H7 (cell line): ENCODE measurements at places on chromosomes 1 and 21.

- peak; percentile 85 for DNase-seq
Measured at GRCh38 chr1:114152508-114153260, 985 bp downstream of the SYT6 start.

DNA sequence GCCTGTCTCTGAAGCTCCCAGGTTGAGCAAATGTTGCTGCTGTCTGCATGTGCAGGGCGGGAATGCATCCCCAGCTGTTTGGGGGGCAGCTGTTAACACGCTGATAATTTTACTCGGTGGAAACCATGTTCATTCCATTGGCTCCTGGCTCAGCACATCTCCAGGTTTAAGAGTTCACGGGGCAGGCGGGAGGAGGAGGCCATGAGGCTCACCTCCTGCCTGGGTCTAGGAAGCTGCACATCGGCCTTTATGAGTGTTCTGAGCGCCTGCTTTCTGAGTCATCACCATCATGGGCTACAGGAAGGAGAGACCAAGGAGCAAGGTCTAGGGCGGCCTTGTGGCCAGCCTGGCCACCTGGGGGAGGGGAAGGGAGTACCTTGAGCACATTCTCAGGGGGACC is 29.7 kb downstream of the AJAP1 start:
- DNase-seq, result no peak

- DNase-seq, result no peak
Measured at GRCh38 chr1:244029124-244029523, 22.0 kb upstream of the ZBTB18 start.

GRCh38 chr21:44258056-44258725 is 3.5 kb downstream of the DNMT3L start:
- peak; percentile 56 for DNase-seq

- DNase-seq, result no peak
Measured at GRCh38 chr1:61181067-61182038, 99.0 kb downstream of the NFIA start.

DNA sequence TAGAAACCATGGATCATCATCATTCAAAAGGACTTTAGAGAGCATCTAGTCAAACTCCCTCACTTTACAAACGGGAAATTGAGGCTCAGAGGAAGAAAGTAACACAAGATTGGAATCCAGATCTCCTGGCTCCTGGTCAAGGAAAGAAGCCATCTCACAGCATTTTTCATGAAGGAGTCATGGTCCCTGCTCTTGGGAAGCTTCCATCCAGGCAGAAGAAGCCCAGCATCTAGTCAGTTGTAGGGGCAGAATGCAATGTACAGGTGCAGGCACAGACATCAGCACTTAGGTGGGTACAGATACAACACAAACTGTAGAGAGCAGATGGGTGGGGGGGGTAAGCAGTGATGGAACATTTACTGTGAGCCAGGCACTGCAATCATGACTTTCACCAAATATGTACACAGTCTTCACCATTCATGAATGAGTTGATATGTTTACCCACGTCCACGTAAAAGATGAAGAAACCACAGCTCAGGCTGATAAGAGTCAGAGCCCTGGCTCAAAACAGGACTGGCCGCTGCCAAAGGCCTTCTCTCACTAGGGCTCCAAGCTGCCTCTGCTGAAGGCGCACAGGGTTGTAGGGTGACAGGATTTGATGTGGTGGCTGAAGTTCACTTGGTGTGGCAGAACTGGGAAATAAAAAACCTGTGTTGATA is 44.0 kb downstream of the OPTC start:
- DNase-seq, result no peak

DNA sequence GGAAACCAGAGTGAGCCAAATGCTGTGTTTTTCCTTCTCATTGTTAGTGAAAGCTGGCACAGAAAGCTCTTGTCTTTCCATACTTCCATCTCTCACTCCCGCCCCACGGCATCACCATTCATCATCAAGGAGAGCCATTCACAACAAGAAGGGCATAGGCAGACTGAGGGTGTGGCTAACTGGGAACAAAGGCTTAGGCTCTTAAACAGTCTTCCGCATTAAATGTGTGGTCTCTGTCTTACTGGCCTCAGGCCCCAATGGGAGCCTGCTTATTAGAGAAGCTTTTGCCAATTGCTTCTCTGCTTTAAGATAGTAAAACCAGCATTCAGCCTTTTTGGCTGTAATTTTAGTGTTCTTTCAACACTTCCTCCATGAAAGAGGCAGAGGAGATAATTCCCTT is 51.4 kb downstream of the TNFSF18 start:
- DNase-seq, result no peak

DNA sequence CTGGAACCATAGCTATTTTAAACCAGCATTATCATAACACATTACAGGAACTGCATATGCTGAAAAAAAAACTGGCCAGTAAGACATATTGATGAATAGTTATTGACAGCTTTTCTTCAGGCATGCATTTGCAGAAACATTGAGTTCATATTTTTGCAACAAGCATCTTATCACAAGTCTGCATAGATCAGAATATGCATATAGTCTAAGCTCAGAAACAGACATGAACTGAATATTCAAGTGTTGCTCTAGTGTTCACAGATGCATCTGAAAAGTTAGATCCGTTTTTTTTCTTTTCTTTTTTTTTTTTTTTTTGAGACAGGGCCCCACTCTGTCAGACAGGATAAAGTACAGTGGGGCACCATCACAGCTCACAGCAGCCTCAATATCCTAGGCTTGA is 22.8 kb downstream of the PRMT6 start:
- no peak for DNase-seq

GRCh38 chr1:207352554-207352953 is 31.1 kb downstream of the CD55 start:
- no peak for DNase-seq

DNA sequence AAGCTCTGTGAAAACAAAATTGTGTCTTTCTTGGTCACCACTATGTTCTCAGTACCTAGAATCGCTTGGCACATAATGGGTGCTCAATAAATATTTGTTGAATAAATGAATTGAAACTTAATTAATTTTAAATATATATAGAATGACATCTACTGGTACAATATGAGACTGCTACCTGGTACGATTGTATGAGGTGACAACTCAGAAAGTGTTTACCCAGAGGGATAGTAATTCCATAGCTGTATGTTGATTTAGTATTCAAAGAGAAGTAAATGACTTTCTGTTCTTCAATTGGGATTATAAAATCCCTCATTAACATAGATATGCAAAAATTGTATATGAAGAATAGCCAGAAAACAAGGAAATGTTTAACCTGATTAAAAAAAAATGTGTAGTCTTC is 128.7 kb downstream of the RPS6KC1 start:
- no peak for DNase-seq
